Neural crest cell (in vitro differentiated cells): ENCODE measurements at places on chromosomes 13 and 19. TPM values are rescaled to one million over a fixed set of nuclear protein-coding genes. Genes with fewer than 3 reads are reported as not detected.

DNA sequence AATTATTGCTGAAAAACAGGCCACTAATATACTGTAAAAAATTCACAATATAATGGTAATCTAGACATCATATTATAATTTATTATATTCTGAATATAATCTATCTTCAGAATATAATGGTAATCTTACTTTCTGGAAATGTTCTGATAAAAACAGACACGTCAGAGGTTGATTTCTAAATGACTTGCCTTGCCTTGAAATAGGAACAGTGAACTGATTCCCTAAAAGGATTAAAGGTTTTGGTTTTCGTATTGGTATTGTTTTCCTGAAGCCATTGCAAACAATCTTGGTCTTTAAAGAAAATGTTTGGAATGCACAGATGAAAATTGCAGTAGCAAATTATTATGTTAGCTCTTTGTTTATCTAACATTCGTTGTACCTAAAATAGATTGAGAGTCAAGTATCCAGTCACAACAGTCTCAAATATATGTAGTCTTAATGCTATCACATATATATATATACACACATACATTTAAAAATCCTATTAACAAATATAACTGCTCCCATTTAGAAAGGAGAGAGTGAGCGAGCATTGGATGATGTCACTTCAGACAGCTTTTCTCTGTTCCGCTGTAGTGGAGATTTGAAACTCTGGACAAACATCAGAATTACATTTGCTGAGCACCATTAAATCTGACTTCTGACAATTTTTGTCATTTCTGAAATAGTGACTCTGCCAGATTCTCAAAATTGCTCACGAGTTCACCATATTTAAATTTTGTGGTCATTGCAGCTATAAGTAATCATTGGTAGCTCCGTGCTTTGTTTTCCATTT is 1.7 kb downstream of the ITM2B start:
- peak overlapping the region; percentile 44 for H3K27ac ChIP-seq
- peak overlapping the region; percentile 96 for H3K4me3 ChIP-seq

GRCh38 chr19:17968362-17968761 is 1.5 kb downstream of the KCNN1 start:
- H3K27ac ChIP-seq, result no peak overlapping the region
- DNase-seq, result no peak
- no peaks in the 10 kb centered on the region for H3K36me3 ChIP-seq
- peaks cover 37% of the 10 kb centered on the region for H3K27me3 ChIP-seq
- H3K4me3 ChIP-seq, result peak overlapping the region; percentile 56

- no peaks in the 10 kb centered on the region for H3K36me3 ChIP-seq
- no peak overlapping the region for H3K4me3 ChIP-seq
- peaks cover 43% of the 10 kb centered on the region for H3K27me3 ChIP-seq
- H3K27ac ChIP-seq, result no peak overlapping the region
These were observed 38.2 kb upstream of the CEACAM21 start for GRCh38 chr19:41537789-41538188.

DNA sequence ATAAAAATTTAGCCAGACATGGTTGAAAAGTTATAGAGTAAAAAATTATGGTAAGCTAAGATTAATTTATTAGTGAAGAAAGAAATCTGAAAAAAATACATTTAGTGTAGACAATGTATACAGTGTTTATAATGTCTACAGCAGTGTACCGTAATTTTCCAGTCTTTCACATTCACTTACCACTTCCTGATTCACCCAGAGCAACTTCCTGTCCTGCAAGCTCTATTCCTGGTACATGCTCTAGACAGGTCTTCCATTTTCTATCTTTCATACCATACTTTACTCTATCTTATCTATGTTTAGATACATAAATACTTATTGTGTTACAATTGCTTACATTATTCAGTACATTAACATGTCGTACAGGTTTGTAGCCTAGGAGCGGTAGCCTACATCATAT is 1387.8 kb upstream of the ATXN8OS start:
- no peaks in the 10 kb centered on the region for H3K27me3 ChIP-seq
- no peak overlapping the region for H3K27ac ChIP-seq
- H3K4me3 ChIP-seq, result no peak overlapping the region
- no peak for DNase-seq

- H3K27ac ChIP-seq, result peak overlapping the region; percentile 47
- no peak for DNase-seq
- H3K27me3 ChIP-seq, result no peaks in the 10 kb centered on the region
- no peaks in the 10 kb centered on the region for H3K36me3 ChIP-seq
- no peaks in the 10 kb centered on the region for H3K4me1 ChIP-seq
These were observed 46.8 kb downstream of the METTL21C start for GRCh38 chr13:102648046-102648445.

The ZNF285 gene
- total RNA-seq, result 9.2 and 10.8 TPM in 2 replicates

DNA sequence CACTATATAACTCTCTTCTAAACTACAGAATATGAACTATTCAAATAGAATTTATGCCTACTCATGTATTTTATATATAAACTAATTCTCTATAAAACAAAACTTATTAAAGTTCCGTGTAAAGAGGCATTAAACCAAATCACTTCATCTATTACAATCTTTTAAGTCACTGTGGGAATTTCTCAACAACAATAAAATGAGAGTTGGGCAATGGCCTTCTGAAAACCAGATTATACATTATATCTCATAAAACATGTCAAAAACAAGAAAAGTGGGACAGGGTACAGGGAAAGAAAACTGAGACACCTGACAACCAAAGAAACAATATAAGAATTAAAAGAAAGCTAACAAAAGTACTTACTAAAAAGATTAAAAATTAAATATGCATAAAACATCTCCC is 145.2 kb downstream of the DIAPH3 start:
- H3K27ac ChIP-seq, result no peak overlapping the region
- H3K27me3 ChIP-seq, result no peaks in the 10 kb centered on the region
- H3K36me3 ChIP-seq, result no peaks in the 10 kb centered on the region
- H3K4me1 ChIP-seq, result no peaks in the 10 kb centered on the region
- DNase-seq, result no peak

DNA sequence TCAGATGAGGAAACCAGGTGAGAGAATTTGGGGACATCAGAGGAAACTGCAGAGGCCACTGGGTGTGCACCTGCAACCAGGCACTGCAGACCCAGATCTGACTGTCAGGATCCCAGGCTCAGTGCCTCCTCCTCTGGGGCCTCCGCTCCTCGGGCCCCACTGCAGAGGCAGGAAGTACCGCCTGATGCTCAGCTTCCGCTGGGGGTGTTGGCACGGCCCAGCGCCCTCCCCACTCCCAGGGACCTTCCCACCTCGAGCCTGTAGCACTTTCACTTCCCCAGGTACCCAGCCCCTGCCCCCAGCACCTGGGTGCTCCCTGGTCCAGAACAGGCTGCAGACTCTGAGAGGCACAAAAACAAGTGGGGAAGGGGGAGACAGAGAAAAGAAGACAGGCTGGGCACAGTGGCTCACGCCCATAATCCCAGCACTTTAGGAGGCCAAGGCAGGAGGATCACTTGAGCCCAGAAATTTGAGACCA is 1.4 kb upstream of the CD37 start:
- peaks cover 14% of the 10 kb centered on the region for H3K36me3 ChIP-seq
- H3K4me1 ChIP-seq, result peaks cover 33% of the 10 kb centered on the region
- H3K27me3 ChIP-seq, result peaks cover 20% of the 10 kb centered on the region
- DNase-seq, result no peak
- H3K27ac ChIP-seq, result peak overlapping the region; percentile 62

DNA sequence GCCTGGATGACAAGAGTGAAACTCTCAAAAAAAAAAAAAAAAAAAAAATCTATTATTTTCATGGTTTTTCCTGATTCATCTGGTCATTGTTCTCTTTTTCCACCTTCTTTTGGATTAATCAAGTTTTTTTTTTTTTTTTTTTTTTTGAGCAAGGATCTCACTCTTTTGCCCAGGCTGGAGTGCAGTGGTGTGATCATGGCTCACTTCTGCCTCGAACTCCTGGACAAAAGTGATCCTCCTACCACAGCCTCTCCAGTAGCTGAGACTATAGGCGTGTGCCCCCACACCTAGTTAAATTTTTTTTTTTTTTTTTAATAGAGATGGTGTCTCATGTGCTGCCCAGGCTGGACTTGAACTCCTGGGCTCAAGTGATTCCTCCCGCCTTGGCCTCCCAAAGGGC is 27.7 kb downstream of the BLOC1S3 start:
- no peak for DNase-seq
- no peak overlapping the region for H3K27ac ChIP-seq
- H3K27me3 ChIP-seq, result peaks cover 7% of the 10 kb centered on the region
- H3K4me3 ChIP-seq, result no peak overlapping the region
